ENCODE measurements at places on chromosomes 4 and X.

DNA sequence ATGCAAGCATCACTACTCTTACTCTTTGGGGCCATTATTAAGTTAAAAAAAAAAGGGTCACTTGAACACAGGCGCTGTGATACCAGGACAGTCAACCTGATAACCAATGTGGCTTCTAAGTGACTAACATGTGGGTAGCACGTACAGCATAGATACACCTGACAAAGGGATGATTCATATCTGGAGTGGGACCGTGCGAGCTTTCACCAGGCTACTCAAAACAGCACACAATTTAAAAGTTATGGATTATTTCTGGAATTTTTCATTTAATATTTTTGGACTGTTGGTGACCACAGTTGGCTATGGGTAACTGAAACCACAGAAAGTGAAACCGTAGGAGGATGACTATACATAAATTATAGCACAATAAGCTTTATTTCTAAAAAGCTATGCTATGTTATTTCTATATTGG lies 113.8 kb upstream of the STIM2 start:
- no peak for DNase-seq

GRCh38 chr4:27703771-27704170 lies 843.1 kb downstream of the STIM2 start:
- no peak for DNase-seq

- no peak for DNase-seq
Measured at GRCh38 chrX:83511208-83511607, 3.1 kb downstream of the POU3F4 start.

DNA sequence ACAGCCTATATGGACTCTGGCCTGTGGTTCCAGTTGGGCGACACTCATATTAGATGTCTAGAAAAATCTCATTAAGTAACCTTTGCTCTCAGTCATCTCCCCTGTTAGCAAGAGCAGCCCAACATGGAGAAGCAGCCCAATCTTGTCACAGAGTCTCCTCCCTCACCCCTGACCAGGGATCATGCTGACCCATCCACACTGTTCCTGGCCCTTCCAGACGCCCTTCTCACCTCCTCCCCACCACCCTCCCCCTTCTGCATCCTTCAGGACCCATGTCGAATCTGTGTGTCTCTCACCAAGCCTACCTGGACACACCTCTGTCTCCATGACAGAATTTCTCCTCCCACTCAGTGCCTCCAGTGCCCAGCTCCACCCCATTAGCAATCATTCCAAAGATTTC lies 190.1 kb downstream of the STIM2 start:
- DNase-seq: no peak

GRCh38 chrX:154329294-154329693 lies 33.7 kb downstream of the TKTL1 start:
- no peak for DNase-seq

GRCh38 chrX:10897768-10898167 lies 213.4 kb upstream of the HCCS start:
- no peak for DNase-seq

GRCh38 chrX:131445955-131446354 lies 97.9 kb upstream of the OR13H1 start:
- no peak for DNase-seq

DNA sequence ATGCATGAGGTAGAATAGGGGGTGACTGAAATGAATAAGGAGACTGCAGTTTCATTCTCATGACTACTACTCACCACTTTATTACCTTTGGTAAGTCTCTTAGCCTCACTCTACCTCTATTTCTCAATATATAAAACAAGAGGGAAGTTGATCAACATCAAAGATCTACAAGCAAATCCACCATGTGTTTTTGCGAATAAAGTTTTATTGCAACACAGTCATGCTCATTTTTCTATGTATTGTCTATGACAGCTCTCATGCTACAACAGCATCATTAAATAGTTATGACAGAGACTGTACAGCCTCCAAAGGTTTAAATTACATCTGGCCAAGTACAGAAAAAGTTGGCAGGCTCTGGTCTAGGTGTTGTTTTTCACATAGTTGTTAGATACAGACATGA lies 72.6 kb upstream of the CPEB2 start:
- DNase-seq: no peak

GRCh38 chrX:20333672-20334071 lies 67.0 kb upstream of the RPS6KA3 start:
- no peak for DNase-seq

DNA sequence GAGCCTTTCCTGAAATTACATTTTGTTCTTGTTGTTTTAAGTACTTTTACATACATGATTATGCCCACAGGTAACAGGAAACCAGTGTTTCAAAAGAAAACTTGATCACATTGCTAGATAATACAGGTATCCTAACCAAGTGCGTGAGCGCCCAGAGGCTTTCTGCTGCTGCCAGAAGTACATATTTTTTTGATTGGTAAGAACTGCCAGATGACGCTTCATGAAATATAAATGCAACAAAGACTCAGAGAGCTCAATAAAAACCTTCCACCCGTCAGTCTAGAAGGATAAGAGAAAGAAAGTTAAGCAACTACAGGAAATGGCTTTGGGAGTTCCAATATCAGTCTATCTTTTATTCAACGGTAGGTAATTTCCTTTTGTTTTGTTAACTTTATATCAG lies at the start of gene EPGN:
TSS of gene EPGN (plus strand) at position 256 of the 400 bp plus-strand sequence. CDS start at position 320, 64 bp downstream.
- DNase-seq: no peak

- DNase-seq: no peak
Measured at GRCh38 chr4:25722964-25723363, 67.3 kb downstream of the SLC34A2 start.

DNA sequence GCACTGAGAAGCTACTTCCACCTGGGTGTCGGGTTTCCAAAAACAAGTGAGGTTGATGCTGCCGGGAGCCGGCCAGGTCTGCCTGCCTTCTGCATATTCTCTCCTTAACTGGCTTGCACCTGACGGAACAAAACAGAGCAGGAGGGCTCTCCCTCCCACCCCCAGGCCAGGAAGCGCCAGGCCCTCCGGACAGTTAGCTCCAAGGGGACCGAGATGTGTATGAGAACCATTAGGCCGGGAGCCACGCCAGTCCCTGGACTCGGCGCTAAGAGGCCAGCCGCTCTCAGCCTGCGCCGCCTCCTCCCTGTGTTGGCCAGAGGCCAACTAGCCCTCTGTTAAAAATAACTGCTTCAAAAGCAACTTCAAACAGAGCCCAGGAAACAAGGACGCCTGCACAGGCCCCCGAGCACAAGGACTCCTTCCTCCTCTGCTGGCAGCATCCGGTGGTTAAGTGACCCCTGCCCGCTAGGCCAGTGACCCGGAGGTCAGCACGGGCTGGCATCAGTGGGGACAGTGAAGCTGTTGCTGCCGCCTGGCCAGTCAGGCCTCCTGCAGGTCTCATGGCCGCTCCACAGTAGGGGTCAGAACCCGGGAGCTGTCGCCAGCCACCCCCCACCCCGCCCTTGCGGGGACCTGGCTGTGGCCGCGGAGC lies 107.9 kb downstream of the ABLIM2 start:
- DNase-seq: no peak

DNA sequence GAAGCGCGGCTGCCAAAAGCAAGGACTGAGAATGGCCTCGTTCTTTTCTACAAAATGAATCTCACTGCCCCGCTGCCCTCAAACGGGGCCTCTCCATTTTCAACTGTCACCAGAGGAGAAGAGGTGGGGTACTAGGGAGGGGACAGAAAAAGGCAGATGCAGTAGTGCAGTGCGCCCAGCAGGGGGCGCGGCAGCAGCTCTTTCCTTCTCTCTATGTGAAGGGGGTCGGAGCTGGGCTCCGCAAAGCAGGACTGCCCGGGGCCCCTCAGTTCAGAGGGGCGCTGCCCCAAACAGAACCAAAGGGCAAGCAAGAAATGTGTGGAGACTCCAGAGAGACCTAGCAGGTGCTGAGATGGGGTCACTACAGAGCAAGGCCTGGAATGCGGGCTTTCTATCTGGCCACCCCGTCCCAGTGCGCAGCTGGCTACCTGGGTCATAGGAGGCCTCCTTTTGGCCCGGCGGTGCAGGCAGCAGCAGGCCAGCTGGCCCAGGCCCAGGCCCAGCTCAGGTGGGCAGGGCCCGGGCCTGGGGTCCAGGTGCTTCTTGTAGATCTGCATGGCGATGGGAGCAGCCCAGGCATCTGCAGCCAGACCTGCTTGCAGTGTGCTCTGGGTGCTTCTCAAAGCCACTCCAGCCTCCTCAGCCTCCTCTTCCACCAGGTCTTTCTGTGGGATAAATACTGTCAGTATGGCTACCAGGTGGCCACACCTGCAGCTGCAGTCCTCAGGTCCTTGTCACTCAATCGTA lies 5.9 kb downstream of the IRAK1 start:
- no peak for DNase-seq

GRCh38 chrX:77275392-77275791 lies 171.8 kb upstream of the FGF16 start:
- no peak for DNase-seq

- DNase-seq: no peak
Measured at GRCh38 chr4:153512952-153513500, 46.9 kb downstream of the TMEM131L start.

GRCh38 chr4:15777697-15778288 lies 335 bp upstream of the CD38 start:
- DNase-seq: no peak

Measured in stimulated activated CD8-positive, alpha-beta memory T cell treated with anti-CD3 and anti-CD28 coated beads, Interleukin-7, amount 100 ng/mL, for 1 hour (primary cell).